Activated naive CD4-positive, alpha-beta T cell treated with anti-CD3 and anti-CD28 coated beads for 36 hours (primary cell): ENCODE measurements at places on chromosomes 11 and 22. TPM values are rescaled to one million over a fixed set of nuclear protein-coding genes. Genes with fewer than 3 reads are reported as not detected.

The OR51A4 gene
- not detected for total RNA-seq

DNA sequence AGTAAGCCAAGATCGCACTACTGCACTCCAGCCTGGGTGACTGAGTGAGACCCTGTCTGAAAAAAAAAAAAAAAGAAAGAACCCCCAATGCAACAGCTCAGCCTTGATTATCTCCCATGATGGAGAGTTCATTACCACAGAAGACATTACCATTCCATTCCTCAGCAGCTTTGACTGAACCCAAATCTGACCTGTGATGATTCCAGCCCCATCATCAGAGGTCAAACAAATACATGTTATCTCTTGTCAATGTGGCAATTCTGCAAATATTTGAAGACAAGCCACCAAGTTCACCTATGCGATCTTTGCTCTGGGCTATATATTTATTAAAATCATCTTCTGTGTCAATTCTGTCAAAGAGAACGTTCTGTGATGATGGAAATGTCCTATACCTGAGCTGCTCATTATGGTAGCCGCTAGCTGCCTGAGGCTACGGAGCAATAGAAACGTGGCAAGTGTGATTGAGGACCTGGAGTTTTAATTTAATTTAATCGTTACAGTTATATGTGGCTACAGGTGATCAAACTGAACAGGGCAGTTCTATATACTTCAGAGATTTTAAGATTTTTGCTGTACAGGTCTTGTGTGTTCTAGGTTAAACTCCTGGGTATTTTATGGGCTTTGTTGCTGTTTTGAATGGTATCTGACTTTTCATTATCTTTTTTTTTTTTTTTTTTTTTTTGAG is 7.9 kb downstream of the SEC14L4 start:
- no peak for DNase-seq
- peaks cover 7% of the 10 kb centered on the region for H3K27me3 ChIP-seq
- H3K4me3 ChIP-seq: no peak overlapping the region
- H3K4me1 ChIP-seq: no peaks in the 10 kb centered on the region
- no peaks in the 10 kb centered on the region for H3K36me3 ChIP-seq
- H3K27ac ChIP-seq: no peak overlapping the region

DNA sequence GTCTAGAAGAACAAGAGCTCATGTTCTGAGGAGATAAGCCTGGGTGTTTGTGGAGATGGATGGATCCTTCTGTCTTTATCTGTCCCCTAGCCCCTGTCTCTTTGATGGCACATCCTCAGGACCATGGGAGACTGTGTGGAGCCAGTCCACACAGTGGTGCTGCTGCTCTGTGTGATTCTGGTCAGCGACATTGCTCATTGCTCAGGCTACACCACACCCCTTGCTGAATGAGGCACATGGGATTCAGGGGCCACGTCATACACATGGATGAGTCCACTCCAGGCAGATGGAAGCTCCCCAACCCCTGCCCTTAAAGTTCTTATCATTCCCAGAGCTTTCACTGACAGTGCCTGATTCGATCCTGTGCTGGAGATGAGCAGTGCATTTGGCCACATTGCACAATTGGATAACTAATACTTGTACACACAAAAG is 222.2 kb downstream of the NAV2 start:
- H3K4me1 ChIP-seq: no peaks in the 10 kb centered on the region
- H3K27me3 ChIP-seq: peaks cover under 1% of the 10 kb centered on the region
- H3K27ac ChIP-seq: no peak overlapping the region
- H3K4me3 ChIP-seq: no peak overlapping the region
- H3K36me3 ChIP-seq: no peaks in the 10 kb centered on the region
- no peak for DNase-seq

- no peaks in the 10 kb centered on the region for H3K27me3 ChIP-seq
- no peak for DNase-seq
- H3K4me1 ChIP-seq: no peaks in the 10 kb centered on the region
- H3K36me3 ChIP-seq: no peaks in the 10 kb centered on the region
- no peak overlapping the region for H3K27ac ChIP-seq
These were observed 23.5 kb upstream of the PICK1 start for GRCh38 chr22:38033522-38034277.

DNA sequence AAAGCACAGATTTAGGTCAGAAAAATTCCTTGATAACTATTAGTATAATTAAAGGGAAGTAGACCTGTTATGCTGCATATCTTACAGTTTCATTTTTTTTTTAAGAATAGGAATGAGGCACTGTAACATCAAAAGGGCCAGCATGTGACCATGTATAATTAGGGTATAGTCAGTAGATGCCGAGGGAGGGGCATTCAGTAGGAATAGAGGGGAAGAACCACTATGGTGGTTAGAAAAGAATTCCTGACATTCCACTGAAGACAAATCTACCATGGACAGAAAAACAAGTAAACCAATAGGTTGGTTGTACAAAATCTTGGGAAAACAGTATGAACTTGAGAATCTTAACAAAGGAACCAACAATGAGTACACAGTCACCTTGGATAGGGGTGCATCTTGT is 78.4 kb upstream of the CCDC179 start:
- DNase-seq: no peak
- no peak overlapping the region for H3K4me3 ChIP-seq
- no peaks in the 10 kb centered on the region for H3K27me3 ChIP-seq
- H3K36me3 ChIP-seq: peaks cover 4% of the 10 kb centered on the region
- no peak overlapping the region for H3K27ac ChIP-seq
- H3K4me1 ChIP-seq: no peaks in the 10 kb centered on the region

DNA sequence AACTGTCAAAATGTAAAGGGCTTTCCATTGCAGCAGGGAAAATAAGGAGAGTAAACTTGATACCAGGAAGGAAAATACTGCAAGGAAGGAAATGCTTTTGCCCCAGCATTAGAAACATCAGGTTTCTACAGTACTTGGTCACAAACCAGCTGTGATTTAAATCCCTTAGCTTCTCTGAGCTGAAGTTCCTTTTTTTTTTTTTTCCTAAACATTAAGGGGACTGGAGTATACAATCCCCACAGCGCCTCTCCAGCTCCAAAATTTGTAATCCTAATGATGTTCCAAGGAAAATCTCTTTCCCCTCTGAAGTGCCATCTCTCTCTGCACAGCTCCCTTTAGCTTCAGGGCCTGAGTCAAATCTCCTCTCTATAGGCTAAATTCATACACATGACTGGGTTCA is 220.5 kb upstream of the PITPNB start:
- H3K27me3 ChIP-seq: no peaks in the 10 kb centered on the region
- H3K36me3 ChIP-seq: no peaks in the 10 kb centered on the region
- DNase-seq: no peak
- H3K4me1 ChIP-seq: no peaks in the 10 kb centered on the region

DNA sequence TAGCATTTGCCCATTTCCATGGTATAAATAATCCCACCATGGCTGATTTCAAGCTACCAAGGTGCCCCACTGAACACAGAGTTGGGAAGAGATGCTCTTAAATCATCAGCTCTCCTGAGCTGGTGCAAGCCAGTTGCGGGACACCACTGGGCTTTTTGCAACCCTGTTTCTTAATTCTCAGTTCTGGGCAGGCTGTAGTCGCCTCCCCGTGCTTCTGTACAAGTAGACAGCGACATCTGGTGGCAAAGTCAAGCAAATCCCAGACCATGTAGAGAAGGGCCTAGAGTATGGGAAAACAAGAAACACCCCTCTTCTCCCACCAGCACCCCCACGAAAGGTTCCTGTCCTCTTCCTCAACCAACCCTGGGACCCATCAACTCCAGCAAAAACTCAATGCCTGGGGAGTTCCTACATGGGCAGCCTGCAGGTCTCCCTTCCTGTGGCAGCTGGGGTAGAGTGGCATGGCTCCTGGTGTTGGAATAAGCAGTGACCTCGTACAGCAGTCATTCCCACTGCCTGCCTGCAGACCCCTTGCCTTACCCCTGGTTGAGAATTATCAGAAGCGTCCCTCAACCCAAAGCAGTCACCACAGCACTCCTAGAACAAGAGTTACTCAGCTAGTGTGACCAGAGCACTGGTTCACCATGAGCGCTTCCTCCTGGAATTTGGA is 68.4 kb downstream of the IGLL5 start:
- H3K27me3 ChIP-seq: peaks cover 29% of the 10 kb centered on the region
- H3K4me3 ChIP-seq: no peak overlapping the region
- peak; percentile 79 for DNase-seq

The IGSF9B gene
- total RNA-seq: 26.5 TPM

The DNHD1 gene
- 18.2 TPM for total RNA-seq

- peaks cover 54% of the 10 kb centered on the region for H3K4me1 ChIP-seq
- H3K27ac ChIP-seq: peak overlapping the region; percentile 86
- no peak overlapping the region for H3K4me3 ChIP-seq
- peaks cover 7% of the 10 kb centered on the region for H3K36me3 ChIP-seq
- peaks cover under 1% of the 10 kb centered on the region for H3K27me3 ChIP-seq
These were observed 178.7 kb upstream of the TMEM45B start for GRCh38 chr11:129636926-129637325.

DNA sequence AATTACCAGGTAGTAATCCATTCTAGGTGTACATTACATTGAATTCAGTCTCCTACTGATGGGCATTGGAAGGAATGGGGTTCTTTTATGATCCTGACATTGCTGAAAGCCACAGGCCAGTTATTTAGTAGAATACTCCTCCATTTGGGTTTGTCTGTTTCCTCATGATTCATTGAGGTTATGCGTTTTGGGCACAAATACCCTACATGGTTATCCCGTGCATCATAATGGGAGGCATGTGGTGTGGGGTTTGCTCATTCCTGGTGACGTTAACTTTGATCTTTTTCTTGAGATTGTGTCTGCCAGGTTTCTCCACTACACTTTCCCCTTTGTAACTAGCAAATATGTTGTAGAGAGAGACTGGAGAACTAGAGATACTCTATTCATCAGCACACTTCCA is 5.5 kb downstream of the FOLR3 start:
- no peaks in the 10 kb centered on the region for H3K36me3 ChIP-seq
- no peak overlapping the region for H3K27ac ChIP-seq
- H3K27me3 ChIP-seq: no peaks in the 10 kb centered on the region

- H3K27ac ChIP-seq: no peak overlapping the region
- no peaks in the 10 kb centered on the region for H3K4me1 ChIP-seq
- H3K4me3 ChIP-seq: no peak overlapping the region
- DNase-seq: no peak
- no peaks in the 10 kb centered on the region for H3K36me3 ChIP-seq
These were observed 254.4 kb downstream of the TTC28 start for GRCh38 chr22:28425211-28425610.

The RASD2 gene
- not detected for total RNA-seq

DNA sequence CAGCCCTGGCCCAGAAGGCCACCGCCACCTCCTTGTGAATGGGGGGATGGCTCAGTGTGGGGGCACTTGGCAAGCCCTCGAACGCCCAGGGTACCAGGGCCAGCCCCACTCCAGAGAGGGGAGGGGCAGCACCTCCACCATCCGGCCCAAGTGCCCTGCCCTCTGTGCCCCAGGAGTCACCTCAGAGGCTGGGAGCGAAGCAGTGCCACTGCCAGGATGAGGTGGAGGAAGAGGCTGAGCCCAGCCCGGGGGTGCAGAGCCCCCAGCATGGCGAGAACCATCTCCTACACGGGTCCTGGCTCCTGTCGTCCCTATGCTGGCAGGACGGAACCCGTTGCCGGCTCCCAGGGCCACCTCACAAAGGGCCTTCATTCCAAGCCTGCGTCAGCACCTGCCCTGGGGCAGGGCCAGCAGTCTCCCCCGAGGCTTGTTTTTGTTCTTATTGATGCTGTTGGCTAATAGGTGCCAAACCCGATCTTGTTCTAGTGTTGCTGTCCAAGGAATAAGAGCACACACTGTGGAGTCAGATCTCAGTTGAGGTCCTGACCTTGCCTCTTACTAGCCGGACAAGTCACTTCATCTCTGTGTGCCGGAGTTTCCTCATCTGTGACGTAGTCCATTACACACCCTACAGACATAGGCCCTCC is at the start of gene FREY1:
Gene FREY1 (minus strand): TSS at position 307 of the 647 bp plus-strand sequence. CDS start 26 bp downstream, at position 281.
- H3K4me1 ChIP-seq: peaks cover 6% of the 10 kb centered on the region
- no peak for DNase-seq
- no peak within 1 kb of the TSS for H3K4me3 ChIP-seq
- H3K27ac ChIP-seq: no peak within 1 kb of the TSS

DNA sequence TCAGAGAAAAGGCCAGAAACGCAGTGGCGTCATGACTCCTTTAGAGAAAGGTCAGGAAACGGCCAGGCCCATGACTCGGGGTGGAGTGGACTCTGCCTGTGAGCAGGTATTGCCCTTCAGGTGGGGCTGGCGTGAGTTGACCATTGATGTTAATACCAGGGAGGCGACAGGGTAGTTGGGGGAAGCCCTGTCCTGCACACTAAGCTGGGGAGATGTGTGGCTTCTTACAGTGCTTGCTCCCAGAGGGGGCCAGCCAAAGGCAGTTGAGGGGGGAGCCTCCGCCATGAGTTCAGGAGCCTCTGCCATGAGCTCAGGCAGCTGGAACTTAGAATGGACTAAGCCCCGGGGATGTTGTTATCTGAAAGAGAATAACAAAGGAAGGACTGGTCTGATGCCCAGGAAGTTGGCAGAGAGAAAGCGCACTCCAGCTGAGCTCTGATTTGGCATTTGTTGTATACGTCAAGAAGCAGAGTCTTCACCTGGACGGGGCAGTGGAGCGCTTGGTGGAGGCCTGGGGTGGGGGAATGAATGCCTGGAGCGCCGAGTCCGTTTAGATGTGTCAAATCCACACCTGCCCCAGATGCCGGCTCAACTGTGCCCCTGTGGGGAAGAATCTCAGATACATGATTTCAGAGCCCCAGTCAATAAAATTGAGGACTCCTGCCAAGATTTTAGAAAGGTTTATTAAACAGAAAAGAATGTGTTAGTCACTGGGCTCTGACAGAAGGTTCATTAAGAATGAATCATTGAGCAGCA is 222.5 kb downstream of the TBC1D22A start:
- H3K27ac ChIP-seq: no peak overlapping the region
- H3K27me3 ChIP-seq: no peaks in the 10 kb centered on the region
- H3K36me3 ChIP-seq: peaks cover 5% of the 10 kb centered on the region
- no peaks in the 10 kb centered on the region for H3K4me1 ChIP-seq

- H3K36me3 ChIP-seq: no peaks in the 10 kb centered on the region
- H3K27ac ChIP-seq: no peak overlapping the region
- DNase-seq: no peak
- no peaks in the 10 kb centered on the region for H3K27me3 ChIP-seq
These were observed 124.6 kb downstream of the GRIA4 start for GRCh38 chr11:105734426-105734825.

DNA sequence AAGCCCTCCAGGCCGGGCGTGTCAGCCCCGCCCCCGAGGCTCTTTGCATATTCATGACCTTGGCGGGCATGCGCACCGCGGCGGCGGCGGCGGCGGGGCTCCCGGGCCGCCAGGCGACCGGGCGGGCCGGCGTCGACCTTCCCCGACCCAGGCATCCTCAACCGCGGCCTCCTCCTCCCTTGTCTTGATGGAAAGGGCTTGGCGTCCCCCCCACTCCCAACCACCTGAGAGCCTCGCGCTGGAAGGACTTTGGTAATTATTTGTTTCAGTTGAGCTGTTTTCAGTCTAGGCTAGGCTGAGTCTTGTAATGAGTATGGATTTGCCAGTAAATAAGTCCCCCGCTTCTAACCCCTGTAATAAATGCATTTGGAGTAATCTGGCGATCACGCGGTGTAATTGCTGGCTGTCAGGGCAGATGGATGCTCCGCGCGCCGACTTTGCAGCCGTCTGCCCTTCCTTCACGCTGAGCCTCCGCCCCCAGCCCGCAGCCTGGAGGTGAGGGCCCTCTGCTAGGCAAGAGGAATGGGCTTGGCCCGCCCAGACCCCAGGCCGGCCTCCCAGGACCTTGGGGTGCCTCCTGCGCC is 25.2 kb downstream of the FLRT1 start:
- DNase-seq: peak; percentile 29
- H3K27ac ChIP-seq: no peak overlapping the region
- H3K4me3 ChIP-seq: peak overlapping the region; percentile 56

GRCh38 chr11:94583213-94583865 is 16.2 kb downstream of the PIWIL4 start:
- no peaks in the 10 kb centered on the region for H3K27me3 ChIP-seq
- H3K27ac ChIP-seq: no peak overlapping the region
- no peak overlapping the region for H3K4me3 ChIP-seq
- peaks cover 14% of the 10 kb centered on the region for H3K4me1 ChIP-seq
- no peaks in the 10 kb centered on the region for H3K36me3 ChIP-seq
- DNase-seq: no peak
